ENCODE measurements at places on chromosomes 4 and X.

DNA sequence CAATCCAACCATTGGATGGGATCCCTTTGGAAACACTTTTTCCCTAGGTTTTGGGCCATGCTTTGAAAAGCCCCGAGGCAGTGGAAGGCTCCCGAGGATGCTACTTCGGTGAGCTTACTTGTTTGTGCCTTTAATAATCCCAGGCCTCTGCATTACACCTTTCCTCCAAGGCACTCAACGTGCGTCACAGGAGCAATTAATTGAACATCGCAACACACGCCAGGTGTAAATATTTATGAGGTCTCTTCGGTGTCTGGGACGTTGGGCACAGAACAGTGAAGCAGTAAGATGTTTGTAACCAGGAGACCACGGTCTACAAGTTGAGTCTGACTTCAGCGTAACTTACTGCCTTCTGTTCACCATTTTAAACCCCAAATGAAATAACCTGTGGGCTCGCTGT lies 97.3 kb downstream of the CLNK start:
- no peak for DNase-seq

GRCh38 chrX:143570782-143571181 lies 53.5 kb upstream of the SPANXN3 start:
- DNase-seq: no peak

DNA sequence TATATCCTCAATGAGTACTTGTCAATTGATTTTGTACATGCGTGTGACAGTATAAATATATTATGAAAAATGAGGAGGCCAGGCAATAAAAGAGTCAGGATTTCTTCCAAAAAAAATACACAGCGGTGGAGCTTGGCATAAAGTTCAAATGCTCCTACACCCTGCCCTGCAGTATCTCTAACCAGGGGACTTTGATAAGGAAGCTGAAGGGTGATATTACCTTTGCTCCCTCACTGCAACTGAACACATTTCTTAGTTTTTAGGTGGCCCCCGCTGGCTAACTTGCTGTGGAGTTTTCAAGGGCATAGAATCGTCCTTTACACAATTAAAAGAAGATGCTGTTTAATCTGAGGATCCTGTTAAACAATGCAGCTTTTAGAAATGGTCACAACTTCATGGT lies at the start of gene OTC:
Gene OTC (plus strand): TSS at position 243 of the 400 bp plus-strand sequence. CDS start 93 bp downstream, at position 336.
- DNase-seq: no peak

- no peak for DNase-seq
Observed at GRCh38 chrX:39829965-39830364, 267.8 kb downstream of the BCOR start.

DNA sequence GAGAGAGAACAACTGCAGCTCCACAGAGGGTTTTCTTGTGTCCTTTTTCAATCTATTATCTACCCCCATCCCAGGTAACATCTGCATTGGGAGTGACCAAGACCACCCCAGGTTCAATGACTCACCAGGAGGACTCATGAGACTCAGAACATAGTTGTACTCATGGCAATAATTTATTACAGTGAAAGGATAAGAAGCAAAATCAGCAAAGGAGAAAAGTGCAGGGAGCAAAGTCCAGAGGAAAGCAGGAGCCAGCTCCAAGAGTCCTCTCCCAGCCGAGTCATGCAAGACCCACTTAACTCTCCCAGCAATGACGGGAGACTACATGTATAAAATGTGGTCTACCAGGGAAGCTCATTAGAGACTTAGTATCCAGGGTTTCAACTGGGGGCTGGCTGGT lies 129.5 kb upstream of the RBPJ start:
- DNase-seq: no peak

DNA sequence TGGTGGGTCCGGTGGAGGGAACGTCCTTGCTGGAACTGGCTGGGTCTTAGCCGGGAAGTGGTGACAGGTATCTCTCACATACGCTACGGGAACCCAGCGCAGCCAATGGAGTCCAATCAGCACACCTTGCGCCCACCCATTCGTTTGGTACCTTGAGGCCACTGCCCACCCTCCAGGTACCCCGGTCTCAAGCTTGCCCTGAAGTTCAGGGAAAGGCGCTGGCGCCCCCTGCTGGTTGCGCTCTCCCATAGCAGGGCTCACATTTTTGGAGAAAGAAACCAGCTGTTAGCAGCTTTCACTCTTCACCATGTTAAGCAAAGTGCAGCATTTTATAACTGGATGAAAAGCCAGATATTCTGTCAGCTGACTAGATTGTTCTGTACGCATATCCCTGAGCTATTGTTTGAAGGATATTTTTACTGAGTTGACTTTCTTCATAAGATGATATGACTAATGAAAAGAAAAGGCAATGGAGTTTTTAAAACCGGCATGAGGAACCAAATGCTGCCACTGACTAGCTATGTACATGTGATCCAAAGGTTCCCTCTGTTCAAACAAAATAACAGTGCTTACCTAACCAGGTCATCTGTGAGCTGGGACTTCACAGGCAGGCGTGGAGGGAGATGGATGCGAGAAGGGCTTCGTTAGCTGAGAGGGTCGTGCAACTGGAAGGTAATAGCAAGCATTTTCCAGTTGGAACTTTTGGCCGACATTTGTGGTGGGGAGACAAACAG lies 43.7 kb downstream of the OTOP1 start:
- DNase-seq: no peak

- DNase-seq: no peak
Observed at GRCh38 chr4:134160211-134160610, 41.4 kb downstream of the PABPC4L start.

GRCh38 chr4:126419266-126419665 lies 1104.5 kb downstream of the FAT4 start:
- DNase-seq: no peak

DNA sequence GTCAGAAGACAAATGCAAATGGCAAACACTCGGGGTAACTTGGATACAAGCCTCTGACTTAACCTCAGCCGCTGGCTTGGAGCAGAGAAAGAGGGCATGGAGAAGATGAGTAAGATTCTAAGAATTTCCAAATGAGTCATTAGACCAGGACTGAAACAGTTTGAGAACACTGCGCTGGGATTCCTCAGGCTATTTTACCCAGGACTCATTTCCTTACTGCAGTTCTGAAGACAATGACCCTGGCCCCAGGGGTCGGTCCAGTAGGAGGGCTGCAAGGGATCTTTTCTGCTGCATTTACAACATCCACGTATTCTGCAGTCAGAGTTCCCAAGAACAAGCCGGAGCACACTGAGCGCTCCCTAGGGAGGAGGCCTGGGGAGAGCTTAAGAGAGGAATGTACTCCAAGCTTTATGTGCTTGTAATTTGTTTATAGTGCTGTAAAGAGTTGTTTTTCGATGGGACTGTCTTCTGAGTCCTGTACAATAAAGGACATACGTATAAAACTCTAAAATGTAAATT lies 27.3 kb upstream of the SORBS2 start:
- DNase-seq: no peak

DNA sequence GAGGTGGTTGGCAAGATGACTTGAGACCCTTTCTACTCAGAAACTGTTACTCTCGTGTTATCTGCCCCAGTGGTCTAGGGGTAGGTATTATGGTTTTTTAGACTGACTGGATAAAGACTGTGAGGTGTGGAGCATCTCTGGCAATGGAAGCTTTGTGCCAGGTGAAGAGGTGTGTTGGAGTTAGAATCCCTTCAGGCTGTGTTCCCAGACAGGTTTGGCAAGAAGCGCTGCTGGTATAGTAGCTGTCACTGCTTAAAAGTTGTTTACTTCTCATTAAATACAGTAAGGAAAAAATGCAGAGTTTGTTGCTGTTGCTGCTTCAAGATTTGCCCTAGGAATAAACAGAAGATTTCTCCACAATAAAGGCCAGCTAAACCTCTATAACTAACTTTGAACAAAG lies 35.3 kb downstream of the AREG start:
- no peak for DNase-seq

DNA sequence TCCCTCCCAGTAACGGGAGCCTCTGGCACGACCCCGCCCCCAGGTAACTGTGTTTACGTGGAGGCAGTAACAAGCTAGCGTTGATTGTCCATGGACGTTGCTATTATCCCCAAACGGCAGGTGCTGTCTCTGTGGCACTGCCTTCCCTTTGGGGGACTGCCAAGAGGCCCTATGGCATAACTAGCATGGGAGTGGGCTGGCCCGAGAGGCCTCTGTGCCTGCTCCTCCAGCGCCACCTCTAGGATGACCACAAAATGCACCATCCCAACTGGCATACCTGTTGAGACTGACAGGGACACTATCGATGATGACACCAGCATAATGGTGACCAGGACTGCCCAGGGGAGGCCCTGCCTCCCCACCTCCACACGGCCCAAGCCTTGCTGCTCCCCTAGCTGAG lies 1.5 kb downstream of the SRPK3 start:
- DNase-seq: no peak

GRCh38 chr4:112348488-112349158 lies 51.5 kb downstream of the ALPK1 start:
- no peak for DNase-seq

DNA sequence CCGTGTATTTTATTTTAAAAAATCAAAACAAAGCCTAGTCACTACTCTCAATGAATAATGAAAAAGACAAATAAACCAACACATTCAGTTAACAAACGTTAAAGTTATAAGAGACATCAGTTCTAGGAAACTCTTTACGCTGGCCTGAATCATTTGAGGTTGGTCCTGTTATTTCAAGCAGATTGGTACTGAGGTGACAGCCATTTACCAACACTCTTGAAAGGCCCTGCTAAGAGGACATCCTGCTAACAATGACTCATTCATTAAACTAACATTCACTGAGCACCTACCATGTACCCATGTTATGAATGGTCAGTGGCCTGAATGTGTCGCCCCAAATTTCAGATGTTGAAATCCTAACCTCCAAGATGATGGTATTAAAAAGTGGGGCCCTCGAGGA lies 57.1 kb upstream of the ADGRG2 start:
- no peak for DNase-seq

DNA sequence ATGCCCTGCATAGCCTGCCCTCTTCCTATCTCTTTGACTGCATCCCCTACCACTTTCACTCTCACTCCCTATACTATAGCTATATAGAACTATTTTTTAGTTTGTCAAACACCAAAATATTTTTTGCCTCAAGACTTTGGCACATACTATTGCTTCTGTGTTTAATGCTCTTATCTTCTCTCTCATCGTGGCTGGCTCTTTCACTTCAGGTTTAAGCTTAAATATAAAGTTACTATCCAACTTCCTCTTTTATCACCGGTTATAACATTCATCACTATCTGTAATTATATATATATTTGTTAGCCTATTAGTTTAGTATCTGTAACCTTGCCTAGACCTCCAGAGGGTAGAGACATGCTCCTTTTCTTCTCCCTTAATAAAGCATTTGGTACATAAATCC lies 11.5 kb upstream of the HMGB2 start:
- no peak for DNase-seq

DNA sequence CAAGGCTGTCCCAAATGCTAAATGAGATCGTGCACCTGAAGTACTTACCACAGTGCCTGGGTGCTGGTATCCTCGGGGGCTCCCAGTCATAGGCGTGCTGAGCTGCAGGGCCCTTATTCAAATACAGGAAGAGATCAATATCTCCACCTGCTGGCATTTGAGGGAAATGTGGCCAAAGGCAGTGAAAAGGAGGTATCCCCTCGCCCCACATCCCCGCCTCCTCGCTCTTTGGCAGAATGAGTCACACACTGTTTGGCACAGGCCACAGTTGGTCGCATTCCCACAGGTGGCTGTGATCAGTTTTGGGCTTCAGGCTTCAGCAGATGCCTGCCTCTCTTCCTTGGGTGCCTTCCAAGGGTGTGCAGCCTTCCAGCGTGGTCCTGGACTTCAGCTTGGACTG lies 28.4 kb downstream of the ZNF185 start:
- no peak for DNase-seq

DNA sequence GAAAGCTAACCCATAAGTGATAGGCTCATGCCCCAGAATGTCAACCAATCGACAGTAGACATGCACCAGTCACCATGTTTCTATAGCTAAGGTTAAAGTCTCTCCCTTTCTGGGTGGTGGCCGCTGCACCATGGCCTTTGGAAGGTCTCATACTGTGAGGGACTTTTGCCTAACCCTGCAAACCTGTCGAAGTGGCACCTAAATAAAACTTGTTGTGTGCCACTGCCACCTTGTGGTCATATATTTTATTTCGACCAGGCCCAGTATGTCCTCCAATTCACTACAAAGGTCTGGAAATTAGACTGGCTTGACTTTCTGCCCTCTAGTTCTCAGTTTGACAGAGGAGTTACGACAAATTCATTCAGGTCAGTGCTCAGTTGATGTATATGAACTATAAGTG lies 163.1 kb downstream of the SMARCA1 start:
- DNase-seq: no peak

- no peak for DNase-seq
Observed at GRCh38 chr4:48962636-48963035, 23.4 kb upstream of the CWH43 start.

DNA sequence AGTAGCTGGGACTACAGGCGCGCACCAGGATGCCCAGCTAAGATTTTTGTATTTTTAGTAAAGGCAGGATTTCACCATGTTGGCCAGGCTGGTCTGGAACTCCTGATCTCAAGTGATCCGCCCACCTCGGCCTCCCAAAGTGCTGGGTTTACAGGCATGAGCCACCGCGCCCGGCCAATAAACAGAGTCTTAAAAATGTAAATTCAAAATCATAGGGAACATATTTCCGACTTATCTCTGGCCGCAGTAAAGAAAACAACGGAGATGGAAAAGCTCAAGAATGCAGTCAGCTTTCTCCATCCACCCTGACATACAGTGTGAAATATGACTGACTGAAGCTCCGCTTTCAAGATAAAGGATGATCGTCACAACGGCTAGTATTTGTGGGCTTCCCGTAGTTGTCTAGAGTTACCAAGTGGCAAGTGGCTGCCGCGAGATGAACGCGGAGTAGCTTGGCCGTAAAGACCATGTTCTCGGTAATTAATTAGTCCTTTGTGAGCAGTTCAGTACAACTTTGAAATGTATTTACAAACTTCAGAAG lies 495.1 kb upstream of the FAT1 start:
- no peak for DNase-seq

DNA sequence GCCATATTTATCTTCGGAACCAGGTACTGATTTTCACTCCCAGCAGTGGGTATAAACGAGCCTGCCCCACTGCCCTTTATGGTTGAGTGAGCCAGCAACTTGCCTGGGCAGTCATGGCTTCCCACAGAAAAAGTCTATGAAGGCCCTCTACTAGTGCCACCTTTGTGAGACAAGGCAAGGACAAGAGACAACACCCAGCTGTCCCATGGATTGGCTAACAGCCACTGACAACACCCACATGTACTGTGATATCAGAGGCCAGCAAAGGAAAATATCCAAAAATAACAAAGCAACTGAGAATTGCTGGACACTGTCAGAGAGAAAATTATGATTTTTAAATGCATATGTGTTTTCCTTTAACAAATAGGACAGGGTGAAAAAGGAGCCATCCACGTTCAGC lies 248.4 kb upstream of the TTC29 start:
- DNase-seq: no peak

DNA sequence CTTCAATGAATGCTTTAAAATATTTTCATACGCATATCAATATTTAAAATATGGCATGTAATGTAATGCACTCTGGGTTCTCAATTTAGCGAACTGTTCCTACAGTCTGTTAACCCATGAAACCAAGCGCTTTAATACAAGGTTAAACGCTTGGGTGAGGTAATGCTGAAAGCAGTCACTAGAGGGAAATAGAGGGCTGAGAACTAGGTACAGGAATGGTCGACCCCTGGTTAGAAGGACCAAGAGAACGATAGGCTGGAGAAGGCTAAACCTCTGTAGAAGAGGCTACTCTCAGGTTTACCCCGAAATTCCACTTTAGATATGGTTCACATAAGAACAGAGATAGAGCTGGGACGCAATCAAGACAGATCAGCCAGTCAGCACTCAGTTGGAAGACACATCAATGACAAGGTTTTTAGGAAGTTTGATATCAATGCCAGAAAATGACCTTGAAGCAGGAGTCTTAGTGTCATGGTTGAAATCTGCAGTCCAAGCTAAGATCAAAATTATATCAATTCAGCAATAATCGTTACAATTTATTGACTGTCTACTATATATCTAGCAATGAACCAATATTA lies 26.9 kb downstream of the ARSJ start:
- DNase-seq: no peak
